ENCODE measurements at places on chromosomes 11 and 22.

DNA sequence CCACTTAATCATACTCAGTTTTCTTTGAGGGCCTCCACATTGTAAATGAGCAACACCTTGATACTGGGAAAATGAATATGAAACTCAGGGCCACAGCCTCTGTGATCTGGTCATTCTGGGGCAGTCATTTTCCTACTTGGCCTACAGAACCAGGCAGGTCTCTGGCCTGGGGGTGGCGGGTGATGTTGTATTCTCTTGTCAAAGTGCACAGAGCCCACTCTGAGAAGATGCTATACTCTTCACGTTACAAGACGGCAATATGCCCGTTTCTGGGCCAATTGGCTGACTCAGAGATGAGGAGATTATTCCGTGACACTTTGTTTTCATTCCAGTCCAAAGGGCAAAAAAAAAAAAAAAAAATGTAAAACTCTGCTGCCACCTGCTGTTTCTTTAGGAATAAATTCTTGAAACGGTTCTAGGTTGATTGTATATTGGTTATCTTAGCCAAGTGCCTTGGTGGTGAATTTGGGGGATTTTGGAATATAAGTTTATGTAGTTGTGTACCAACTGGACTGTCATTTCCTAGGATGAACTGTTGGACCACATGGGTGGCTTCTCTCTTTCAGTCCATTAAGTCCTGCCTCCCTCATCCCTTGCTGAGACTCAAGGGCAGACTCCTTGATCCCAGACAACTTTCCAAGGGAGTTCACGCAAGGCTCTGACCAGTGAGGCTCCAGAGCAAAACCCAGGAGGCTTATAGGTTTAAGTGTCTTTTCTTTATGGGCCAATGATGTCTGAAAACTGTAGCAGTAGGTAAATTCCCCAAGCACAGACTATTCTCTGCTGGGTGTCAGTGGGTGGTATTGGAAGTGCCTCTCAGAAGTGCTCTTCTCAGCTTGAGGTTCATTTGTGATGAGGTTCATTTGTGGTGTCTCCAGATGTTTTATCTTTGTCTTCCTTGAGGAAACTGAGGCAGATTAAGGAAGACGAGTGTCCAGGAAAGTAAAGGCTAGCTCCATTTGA lies 18.2 kb downstream of the ADM start:
- peak; percentile 81 for DNase-seq

GRCh38 chr22:47628477-47629272 lies 866.2 kb downstream of the TBC1D22A start:
- DNase-seq: no peak

DNA sequence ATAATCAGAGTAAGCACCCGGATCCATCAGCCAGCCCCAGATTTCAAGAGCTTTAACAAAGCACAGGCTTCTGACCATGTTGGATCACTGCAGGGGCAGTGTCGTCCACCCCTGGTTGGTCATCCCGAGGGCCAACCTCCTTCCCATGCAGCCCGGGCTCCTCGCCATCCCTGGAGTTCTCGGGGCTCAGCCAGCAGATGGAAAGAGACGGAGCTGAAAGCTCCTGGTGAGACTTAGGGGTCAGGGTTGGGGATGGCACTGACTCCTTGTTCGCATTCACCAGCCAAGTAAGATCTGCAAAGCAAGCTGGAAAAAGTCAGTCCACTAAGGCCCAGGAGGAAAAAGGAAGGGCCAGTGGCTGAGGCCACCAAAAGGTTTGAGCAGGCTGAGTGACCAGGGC lies 888.9 kb downstream of the BRD1 start:
- no peak for DNase-seq

DNA sequence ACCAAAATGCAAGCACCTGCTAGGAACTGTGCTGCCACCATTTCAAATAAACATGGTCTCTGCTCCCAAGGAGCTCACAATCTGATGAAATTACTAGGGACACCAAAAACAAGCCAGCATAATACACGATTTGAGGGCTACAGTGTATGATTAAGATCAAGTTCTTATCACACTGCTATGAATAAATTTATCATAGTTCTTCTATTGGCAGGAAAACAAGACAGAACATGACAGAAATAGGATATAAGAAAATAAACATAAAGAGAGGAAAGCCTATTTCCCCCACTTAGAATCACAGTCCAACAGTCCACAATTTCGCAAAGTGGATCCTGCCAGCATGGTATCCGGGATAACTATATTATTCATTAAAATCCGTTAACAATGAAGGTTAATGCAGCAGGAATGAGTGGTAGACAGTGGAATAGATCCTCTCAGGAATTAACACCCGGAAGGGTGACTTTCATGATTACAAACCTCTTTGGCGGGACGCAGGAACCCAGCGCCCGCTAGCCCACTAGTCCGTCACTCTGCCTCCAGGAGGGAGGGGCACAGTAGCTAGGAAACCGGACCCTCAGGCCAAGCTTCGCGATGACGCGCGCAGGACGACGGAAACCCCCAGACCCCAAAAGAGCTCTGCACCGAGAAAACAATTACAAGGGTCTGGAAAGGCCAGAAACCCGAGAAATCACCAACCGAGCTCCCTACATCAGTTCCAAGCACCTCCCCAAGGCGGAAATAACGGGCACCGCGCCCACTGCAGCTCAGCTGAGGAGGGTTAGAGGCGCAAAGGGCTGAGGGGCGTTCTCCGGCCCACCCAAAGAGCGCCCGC lies 607 bp downstream of the CCDC82 start:
- no peak for DNase-seq

GRCh38 chr22:44437216-44438055 lies 60.6 kb downstream of the RTL6 start:
- DNase-seq: no peak

- DNase-seq: no peak
Measured at GRCh38 chr11:86067009-86067850, 1.7 kb downstream of the PICALM start.

Data from AG09319 (cell line).